ENCODE measurements at places on chromosomes 5 and 9. TPM values are rescaled to one million over a fixed set of nuclear protein-coding genes. Genes with fewer than 3 reads are reported as not detected.

Gene IFNA21
- not detected for polyA plus RNA-seq

Gene SCGB3A2
- polyA plus RNA-seq: 0.39 TPM

Gene ENC1
- not detected for polyA plus RNA-seq

Gene PDLIM7
- polyA plus RNA-seq: 278 TPM

Gene ISL1
- 0.17 TPM for polyA plus RNA-seq

Gene FOXI1
- not detected for polyA plus RNA-seq

Gene SNCB
- polyA plus RNA-seq: not detected

Gene CDH9
- not detected for polyA plus RNA-seq

Gene ATG10
- not detected for polyA plus RNA-seq

Gene ANKRD31
- 0.20 TPM for polyA plus RNA-seq

Gene ABCA1
- 3.9 TPM for polyA plus RNA-seq

Gene NUDT12
- polyA plus RNA-seq: 11.2 TPM

Gene LHX6
- polyA plus RNA-seq: 4.0 TPM

Gene MSMP
- polyA plus RNA-seq: not detected

Data from muscle of arm (tissue), 14 donors.